Right atrium auricular region (tissue), 2 donors: ENCODE measurements at places on chromosomes 6 and 20. TPM values are rescaled to one million over a fixed set of nuclear protein-coding genes. Genes with fewer than 3 reads are reported as not detected.

GRCh38 chr20:50360218-50360672, 149.9 kb upstream of the PTPN1 start:
- no peaks in the 10 kb centered on the region for H3K4me1 ChIP-seq
- no peak for DNase-seq
- H3K36me3 ChIP-seq = no peaks in the 10 kb centered on the region
- no peak overlapping the region for H3K27ac ChIP-seq
- H3K4me3 ChIP-seq = no peak overlapping the region

- H3K4me3 ChIP-seq = no peak overlapping the region
- no peak for DNase-seq
- no peaks in the 10 kb centered on the region for H3K36me3 ChIP-seq
- no peaks in the 10 kb centered on the region for H3K4me1 ChIP-seq
Measured at GRCh38 chr6:54451516-54451915, 143.3 kb downstream of the TINAG start.

DNA sequence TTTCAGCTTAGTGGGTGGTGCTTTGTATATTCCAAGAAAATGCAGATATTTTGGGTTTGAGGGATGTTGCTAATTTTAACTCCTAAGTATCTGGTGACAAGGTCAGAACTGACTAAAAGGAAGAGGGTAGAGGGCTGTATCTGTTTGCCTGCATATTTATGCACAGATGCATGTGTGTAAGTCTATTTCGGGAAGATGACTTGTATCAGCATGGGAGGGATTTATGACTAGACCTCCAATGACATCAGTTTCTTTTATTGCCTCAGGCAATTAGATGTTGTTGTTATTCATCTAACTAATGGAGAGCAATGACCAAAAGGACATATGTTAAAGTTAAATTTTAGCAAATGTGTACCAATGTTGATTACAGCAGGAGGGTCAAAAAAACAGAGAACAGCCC, 734.3 kb downstream of the QKI start:
- no peaks in the 10 kb centered on the region for H3K36me3 ChIP-seq
- no peak for DNase-seq
- H3K4me3 ChIP-seq = no peak overlapping the region

DNA sequence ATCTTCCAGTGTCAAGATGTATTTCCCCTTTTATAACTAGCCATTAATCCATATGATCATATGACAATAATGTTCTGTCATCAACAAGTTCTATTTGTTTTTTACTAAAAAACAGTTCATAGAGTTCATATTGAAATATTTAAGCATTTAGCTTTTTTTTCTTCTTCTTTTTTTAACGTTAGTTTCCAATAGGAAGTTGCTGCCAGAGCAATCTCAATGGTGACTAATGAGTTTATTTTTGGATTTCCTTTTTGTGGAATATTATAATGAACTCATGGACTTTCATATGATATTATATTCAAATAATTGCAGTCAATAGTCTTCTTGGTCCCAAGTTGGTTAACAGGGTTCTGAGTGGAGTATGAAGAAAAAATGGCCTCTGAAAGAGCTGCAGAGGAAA, 343.3 kb downstream of the BCKDHB start:
- H3K4me3 ChIP-seq = no peak overlapping the region
- H3K27ac ChIP-seq = no peak overlapping the region
- H3K27me3 ChIP-seq = no peaks in the 10 kb centered on the region
- DNase-seq = no peak

Gene FRK
- 2.7 TPM for total RNA-seq

DNA sequence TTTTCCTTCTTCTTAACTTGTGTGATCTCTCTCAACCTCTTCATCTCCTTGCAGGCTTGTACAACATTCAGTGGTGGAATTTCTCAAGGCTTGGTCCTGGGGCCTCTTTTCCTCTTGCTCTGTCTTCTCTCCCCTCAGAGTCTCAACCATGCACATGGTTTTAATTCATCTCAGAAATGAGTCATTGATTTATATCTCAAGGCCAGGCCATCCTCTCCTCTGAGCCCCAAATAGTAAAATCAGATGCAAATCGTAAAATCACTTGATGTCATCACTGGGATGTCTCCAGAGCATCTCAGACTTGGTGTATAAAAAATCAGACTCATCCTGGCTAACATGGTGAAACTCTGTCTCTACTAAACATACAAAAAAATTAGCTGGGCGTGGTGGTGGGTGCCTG, 85.0 kb downstream of the FNDC1 start:
- no peak overlapping the region for H3K4me3 ChIP-seq
- H3K4me1 ChIP-seq = no peaks in the 10 kb centered on the region
- no peaks in the 10 kb centered on the region for H3K27me3 ChIP-seq
- H3K36me3 ChIP-seq = no peaks in the 10 kb centered on the region
- DNase-seq = no peak

- H3K27me3 ChIP-seq = no peaks in the 10 kb centered on the region
- DNase-seq = no peak
- H3K36me3 ChIP-seq = peaks cover 6% of the 10 kb centered on the region
Measured at GRCh38 chr6:118812970-118813369, 81.0 kb upstream of the ASF1A start.

DNA sequence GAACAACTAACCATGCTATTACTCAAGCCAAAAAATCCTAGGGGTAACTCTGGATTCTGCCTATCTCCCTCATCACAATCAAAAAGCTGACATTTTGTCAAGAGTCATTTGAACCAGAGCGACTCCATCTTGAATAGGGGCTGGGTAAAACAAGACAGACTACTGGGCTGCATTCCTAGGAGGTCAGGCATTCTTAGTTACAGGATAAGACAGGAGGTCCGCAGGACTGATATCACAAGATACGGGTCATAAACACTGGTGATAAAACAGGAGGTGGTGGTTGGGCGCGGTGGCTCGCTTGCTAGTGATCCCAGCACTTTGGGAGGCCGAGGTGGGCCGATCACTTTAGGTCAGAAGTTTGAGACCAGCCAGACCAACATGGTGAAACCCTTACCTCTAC, 32.2 kb downstream of the C6orf52 start:
- H3K4me3 ChIP-seq = no peak overlapping the region
- no peaks in the 10 kb centered on the region for H3K4me1 ChIP-seq
- DNase-seq = no peak
- H3K27me3 ChIP-seq = no peaks in the 10 kb centered on the region
- no peaks in the 10 kb centered on the region for H3K36me3 ChIP-seq

GRCh38 chr6:163332575-163332974, 81.9 kb upstream of the QKI start:
- no peak overlapping the region for H3K4me3 ChIP-seq
- H3K36me3 ChIP-seq = no peaks in the 10 kb centered on the region
- H3K27me3 ChIP-seq = no peaks in the 10 kb centered on the region
- no peak overlapping the region for H3K27ac ChIP-seq
- no peak for DNase-seq

- H3K4me3 ChIP-seq = peak overlapping the region; percentile 77
- H3K4me1 ChIP-seq = no peaks in the 10 kb centered on the region
- no peaks in the 10 kb centered on the region for H3K27me3 ChIP-seq
- peak; percentile 89 for DNase-seq
- peaks cover 26% of the 10 kb centered on the region for H3K36me3 ChIP-seq
Measured at GRCh38 chr20:3045042-3045815, 623 bp upstream of the MRPS26 start.
